ENCODE measurements at places on chromosomes 7 and 10. TPM values are rescaled to one million over a fixed set of nuclear protein-coding genes. Genes with fewer than 3 reads are reported as not detected.

The TMEM184A gene
- total RNA-seq: not detected

The DKK1 gene
- not detected for total RNA-seq

The AKR1C4 gene
- not detected for total RNA-seq

- no peak for DNase-seq
These were observed 44.8 kb upstream of the GRID1 start for GRCh38 chr10:86411281-86411841.

DNA sequence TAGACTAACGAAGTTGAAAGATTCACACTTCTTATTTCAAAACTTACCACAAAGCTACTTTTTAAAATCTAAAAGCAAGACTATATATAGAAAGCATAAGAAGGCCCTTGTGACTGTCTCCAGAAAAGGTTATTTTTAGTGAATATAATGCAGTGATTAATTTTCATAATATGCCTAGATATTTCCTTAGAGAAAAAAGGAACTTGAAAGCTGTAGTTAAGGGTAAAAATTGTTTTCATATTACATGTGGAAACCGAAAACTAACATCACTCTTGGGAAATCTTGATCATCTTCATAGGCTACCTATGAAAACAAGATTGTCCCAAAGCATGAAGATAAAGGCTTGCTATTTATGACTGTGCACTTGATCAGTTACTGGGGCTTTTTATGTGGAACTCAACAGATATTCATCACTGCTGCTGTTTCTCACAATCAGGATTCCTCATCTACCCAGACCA lies 223.2 kb downstream of the SH2D4B start:
- DNase-seq: no peak

The SPAM1 gene
- not detected for total RNA-seq

The ZNF804B gene
- not detected for total RNA-seq

- DNase-seq: no peak
These were observed 92.9 kb downstream of the SVOPL start for GRCh38 chr7:138608275-138608674.

DNA sequence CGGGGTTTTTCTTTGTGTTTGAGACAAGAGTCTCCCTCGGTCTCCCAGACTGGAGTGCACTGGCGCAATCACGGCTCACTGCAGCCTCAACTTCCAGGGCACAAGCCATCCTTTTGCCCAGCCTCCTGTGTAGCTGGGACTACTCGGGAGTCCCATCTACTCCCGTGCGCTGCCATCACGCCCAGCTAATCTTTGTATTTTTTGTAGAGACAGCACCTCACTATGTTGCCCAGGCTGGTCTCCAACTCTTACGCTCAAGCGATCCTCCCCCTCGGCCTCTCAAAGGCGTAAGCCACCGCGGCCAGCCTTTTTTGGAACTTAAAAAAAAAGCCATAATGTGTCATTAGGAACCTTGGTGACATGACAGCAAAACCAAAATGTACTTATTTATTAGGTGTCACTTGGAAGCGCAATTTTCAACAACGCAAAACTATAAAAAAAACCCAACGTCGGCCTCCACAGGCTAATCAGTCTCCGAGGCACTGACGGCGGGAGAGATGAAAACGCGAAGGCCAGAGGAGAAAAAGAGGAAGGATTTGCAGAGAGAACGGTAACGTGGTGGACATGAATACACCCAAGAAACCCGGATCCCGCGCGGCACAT lies 911 bp upstream of the HNRNPH3 start:
- no peak for DNase-seq

- no peak for DNase-seq
These were observed 67.7 kb downstream of the COL13A1 start for GRCh38 chr10:69869291-69869961.

DNA sequence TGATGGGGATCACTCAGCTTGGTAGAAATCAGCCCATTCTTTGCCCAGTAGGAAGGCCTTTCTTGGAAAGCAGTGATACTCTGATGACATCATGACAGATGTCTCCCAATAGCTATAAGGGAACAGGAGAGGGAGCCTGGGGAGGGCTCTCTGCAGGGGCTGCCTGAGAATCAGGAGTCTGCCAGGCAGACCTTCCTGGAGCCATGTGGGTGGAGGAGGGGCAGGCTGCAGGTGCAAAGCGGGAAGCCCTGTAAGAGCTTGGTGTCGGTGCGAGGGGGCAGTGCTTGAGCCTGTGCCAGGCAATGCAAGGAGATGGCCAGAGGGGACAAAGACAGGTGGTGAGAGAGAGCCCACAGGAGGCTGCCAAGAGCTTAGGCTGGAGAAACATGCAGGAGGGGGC lies 5.0 kb upstream of the TNS3 start:
- no peak for DNase-seq

DNA sequence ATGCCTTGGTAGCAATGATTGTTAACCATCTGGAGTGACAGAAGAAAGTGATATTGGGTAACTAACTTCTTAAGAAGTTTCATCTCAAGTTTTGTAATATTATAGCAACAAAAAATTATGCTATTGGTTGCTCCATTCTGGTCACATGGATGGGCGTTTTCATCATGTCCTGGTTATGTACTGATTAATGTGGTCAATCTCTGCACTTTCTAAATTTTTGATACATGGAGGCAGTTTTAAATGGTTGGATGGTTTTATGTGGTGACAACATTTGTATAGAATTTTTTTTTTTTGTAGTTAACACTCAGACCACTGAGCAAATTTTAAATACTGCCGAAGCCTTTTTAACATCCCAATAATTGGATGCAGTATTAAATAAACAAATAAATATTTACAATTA lies 55.2 kb upstream of the CCAR1 start:
- DNase-seq: no peak

- no peak for DNase-seq
These were observed 78.7 kb upstream of the C1GALT1 start for GRCh38 chr7:7103343-7104313.

- no peak for DNase-seq
These were observed 121.1 kb downstream of the BBS9 start for GRCh38 chr7:33250421-33250871.

DNA sequence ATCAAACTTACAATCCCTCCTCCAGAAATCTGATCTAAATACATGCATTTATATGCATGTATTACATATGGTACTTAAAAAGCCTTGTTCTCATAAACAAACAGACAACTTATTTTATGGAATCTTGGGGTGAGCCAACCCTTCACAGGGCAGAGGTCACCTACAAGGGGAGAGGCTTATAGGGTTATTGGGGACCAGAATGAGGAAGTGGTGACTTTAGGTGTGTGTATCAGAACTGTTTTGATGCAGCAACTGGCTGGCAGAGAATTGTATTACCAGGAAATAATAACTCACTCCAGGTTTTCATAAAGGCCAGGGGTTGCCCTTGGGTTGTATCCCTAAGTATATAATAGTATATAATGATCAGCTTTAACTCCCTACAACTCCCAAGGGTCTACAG lies 91.1 kb downstream of the SVIL start:
- DNase-seq: no peak

DNA sequence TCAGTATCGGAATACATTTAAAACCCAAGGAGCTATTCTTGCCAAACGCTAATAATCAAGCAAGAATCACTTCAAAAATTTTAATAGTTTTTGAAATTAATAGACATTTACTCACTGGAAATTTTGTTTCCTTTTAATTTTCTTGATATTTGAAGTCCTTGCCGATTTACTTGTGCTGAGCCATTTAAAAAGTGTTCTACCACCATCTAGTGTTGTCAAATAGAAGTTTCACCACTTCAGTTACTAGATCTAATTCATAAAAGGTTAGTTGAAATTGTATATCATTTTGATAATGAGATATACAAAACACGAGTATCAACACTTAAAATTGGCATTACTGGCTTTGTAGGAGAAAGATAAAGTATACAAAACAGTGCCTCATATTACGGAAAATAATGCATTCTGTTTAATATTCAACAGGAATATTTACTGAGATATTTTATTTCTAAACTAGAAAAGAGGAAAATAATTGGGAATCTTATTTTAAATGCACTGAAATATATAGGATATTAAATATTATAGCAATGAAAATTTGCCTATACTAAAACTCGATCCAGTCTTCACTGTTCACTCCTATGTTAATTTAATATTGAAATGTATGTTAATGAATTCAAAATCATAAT lies 664.8 kb upstream of the SEMA3D start:
- no peak for DNase-seq

The TUBB8 gene
- total RNA-seq: not detected

DNA sequence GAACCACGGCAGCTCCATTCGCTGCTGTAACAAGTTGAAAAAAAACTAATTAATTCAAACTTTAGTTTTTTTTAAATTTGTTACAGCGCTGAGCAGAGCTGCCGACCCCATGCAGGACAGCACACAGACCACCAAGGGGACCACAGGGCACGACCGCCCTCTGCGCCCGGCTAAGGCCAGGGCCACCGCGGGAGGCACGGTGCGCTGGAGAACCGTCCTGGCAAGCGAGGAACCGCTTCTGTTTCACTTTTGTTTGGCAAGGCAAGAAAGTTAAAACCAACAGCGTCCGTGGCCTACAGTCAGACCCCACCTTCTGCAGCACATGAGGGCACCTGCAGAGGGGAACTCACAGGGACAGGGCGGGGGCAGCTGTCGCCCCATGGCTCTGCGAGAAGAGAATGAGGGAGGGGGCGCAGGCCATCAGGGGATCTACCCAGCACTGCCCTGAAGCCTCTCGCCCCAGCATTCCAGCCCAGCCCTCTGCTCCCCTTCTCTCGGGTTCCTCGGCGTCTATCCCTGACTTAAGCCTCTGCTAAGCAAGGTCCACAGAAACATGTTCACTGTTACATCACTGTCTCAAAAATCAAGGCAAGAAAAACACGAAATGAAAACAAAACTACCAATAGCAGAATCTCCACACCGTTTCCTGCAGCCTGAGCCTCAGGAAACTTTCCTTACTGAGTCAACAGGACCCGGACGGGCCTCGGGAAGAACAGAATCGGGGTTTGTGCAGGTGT lies 204.4 kb downstream of the DIP2C start:
- DNase-seq: no peak

- no peak for DNase-seq
These were observed 64.4 kb downstream of the ASB13 start for GRCh38 chr10:5601826-5602495.

GRCh38 chr7:121385800-121386179 lies 10.3 kb downstream of the FAM3C start:
- DNase-seq: no peak

The GRM3 gene
- total RNA-seq: not detected

GRCh38 chr10:70923696-70924095 lies 35.3 kb upstream of the PCBD1 start:
- no peak for DNase-seq

- DNase-seq: no peak
These were observed 117.8 kb downstream of the TES start for GRCh38 chr7:116328161-116328560.

DNA sequence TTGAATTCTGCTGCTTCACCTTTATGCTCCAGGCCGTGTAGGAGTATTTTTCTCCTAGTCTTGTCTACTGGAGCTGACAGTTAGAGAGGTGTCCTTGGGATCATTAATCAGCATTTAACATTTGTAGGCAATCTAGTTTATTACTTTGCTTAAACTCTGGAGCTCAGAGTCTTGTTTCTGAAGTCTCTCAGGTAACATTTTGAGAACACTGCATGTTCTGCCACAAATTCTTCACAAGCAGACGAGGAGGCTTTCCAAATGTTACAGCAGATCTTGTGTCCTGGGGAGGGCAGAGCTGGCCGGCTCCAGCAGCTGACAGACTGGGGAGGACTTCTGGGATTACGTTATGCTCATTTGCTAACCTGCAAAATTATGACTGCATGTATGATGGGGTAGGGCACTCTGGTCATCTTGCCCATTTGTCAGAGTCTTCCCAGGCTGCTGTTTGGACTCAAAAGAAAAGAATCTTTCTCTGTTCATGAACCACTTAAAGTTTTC lies 50.5 kb downstream of the GALNT17 start:
- no peak for DNase-seq

The CYP3A4 gene
- not detected for total RNA-seq

DNA sequence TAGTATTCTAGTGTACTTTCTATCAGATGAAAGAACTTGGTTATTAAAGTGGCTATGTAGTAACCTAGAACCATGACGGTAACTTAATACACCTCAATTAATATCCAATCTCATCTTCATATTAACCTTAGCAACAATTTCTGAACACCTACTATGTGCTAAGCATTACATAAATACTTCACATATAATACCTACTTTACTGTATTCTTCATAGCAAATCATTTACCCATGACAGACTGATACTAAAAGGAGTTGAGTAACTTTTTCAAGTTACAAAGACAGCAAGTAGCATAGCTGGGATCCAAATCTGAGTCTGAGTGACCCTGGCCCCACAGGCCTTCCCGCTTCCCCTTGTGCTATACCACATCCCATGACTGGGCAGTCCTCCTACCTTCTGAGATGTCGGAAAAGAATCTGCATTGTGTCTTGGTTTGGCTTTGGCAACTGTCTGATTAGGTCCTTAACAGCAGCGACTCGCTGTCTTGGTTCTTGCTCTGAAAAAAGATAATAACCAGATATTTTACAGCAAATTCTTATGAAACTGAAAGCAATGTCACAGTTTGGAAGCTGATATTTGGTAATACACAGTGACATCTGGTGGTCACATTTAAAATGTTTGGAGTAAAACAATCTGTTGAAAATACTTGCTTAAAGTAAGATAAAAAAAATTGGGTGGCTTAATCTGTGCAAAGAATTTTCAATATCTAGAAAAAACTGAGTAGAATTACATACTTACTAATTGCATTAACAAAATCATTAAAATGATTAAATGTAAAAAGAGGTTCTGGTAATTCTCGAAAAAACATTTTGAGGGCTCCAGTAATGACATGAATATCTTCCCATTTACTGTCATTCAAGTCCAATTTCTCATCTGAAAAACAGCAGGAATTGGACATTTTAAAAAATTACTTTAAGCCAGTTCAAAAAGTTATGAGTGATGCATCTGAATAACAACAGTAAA lies 120.1 kb downstream of the ARHGAP12 start:
- no peak for DNase-seq

DNA sequence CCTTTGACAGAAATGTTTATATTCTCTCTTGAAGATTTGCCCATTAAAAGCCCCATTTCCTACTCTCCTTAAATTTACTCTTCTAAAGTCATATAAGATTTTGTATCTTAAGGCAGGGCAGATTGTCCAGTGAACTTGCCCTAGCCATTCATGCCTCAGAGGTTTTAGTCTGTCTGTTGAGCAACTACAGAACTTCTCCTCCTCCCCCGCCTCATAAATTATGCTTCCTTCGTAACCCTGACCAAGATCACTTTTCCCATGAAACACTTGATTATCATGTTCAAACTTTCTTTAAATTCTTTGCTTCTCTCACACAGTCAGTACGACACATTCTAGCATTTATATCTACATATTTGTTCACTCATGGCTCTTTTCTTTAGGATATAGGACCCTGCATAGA lies 621.3 kb downstream of the ANKRD7 start:
- no peak for DNase-seq

The ZNF282 gene
- 37.4 TPM for total RNA-seq
